ENCODE measurements at places on chromosomes 5 and 9.

DNA sequence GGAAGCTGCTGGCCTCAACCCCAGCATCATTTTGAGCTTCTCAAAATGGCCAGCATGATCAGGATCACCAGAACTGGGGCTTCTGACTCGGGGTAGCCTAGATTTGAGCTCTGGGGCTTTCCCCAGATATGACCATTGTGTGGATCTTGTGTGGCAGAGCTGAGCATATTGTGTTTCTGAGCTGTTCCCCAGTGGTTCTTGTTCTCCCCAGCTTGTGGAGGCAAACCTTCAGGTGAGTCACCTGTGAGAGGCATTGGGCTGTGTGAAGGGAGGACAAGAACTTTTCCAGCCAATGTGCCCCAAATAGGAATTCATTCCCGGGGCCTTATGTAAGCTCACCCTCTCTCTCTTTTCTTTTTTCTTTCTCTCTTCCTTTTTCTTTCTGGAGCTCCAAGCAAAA is 80.7 kb upstream of the PITX1 start:
- DNase-seq: no peak

DNA sequence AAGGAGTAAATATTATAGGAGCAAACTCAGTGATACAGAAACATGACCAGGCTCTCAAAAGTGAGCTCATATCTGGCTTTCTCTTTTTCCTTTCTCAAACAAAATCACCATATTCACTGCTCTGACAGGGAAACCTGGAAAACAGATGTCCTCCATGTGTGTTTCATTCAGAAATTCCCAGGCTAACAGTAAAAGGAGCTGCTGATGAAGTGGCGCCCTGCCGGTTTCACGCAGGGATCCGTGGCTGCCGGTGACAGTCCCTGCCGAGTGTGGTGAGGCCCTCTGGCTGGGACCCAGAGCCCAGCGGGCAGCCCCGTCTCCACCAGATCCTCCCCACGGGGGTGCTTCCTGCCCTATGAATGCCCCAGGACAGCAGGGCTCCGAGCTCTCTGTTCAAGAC is 208.1 kb downstream of the GNA14 start:
- no peak for DNase-seq

GRCh38 chr5:173954671-173955521 is 34.1 kb upstream of the C5orf47 start:
- no peak for DNase-seq

DNA sequence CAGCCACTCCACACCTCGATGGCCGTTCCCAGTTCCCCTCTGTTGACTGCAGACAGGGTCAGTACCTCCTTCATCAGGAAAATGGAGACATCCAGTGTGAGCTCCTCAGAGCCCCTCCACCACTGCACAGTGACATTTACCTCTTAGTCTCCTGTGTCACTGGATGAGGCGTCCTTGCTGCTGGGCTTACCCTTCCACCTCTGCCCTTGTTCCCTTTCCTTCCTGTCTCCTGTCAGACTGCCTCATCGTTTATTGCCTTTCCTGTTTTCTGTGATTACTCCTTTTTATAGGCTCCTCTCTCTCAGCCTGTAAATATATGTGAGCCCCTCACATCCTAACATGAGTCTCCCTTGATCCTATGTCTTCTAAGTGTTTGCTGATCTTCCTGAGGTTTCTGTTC is 23.2 kb upstream of the SPTAN1 start:
- DNase-seq: no peak

DNA sequence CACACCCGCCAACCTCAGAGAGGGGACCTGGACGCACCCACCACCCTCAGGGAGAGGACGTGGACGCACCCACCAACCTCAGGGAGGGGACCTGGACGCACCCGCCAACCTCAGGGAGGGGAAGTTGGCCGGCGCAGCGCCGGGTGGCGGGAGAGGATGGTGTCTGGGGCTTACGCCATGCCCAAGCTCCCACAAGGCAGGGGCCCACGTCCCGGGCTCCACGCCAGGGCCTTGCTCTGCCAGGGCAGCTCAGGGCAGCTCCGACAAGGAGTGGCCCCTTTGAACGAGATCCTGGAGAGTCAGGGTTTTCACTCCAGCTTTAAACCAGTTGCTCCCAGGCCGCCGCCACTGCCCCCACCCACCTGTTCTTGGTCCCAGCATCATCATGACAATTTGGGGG is 32.2 kb upstream of the SLC12A7 start:
- DNase-seq: no peak

DNA sequence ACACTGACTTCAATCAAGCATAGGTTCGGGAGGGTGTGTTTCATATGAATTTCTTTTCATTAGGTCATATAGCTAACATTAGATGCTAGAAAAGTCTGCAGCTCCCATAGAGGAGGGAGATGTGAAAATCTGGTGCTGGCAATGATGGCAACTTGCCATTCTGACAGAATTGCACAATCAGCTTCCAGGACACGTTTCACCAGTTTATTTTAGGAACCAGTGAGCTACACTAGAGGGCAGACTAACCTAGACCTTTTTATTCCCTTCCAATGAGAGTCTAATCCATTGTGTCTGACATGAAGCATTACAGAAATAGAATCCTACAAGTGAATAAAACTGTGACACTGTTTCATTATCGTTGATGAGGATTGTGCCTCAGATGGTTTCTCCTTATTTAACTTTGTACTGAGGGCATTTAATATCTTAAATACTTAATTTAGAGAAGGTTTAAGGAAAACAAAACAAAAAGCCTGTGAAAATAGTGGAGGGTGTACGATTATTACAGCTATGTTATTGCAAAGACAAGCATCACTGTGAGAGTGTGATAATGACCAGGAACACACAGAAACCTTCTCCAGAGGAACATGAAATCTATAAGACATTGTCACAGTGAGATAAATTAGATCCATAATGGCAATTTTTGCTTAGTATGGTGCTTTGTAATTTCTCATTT is 363.3 kb upstream of the RPS23 start:
- no peak for DNase-seq

DNA sequence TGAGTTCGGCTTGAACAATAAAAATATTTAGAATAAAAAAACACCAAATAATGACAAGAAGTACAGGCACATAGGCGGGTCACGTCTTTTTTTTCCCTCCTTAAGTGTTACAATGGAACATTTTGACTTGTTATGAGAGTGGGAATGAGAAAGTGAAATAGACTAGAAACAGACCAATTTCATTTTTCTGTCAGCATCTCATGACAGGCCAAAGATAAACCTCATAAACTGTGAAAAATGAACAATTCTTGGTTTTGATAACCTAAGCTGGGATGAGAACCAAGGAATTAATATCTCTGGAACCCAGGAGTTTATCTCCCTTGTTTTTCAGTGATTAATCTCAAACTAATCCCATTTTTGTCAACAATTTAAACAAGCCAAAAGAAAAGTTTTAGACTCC is 299.5 kb downstream of the SLIT3 start:
- no peak for DNase-seq

GRCh38 chr5:107466233-107466769 is 204.4 kb downstream of the EFNA5 start:
- DNase-seq: no peak

DNA sequence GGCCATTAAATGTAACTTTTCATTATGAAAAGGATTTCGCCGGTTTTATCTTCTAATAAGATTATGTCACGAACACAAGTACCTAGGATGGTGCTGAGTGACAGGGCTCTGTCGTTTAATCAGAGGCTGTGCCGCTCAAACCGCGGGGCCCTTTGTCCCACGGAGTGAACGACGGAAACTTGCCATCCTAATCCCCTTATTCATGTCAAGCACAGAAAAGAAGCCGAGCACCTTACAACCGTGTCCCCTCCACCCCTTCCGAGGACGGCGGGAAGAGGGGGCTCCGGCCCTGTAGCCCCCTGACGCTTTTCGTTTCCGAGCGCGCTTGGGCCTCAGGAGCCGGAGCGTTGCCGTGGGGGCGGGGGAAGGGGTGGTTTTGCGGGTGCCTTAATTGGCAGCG is 11.2 kb downstream of the LMX1B start:
- no peak for DNase-seq

GRCh38 chr9:94741866-94742265 is 15.4 kb downstream of the AOPEP start:
- no peak for DNase-seq

- no peak for DNase-seq
Measured at GRCh38 chr5:56123531-56124243, 109.4 kb downstream of the ANKRD55 start.

DNA sequence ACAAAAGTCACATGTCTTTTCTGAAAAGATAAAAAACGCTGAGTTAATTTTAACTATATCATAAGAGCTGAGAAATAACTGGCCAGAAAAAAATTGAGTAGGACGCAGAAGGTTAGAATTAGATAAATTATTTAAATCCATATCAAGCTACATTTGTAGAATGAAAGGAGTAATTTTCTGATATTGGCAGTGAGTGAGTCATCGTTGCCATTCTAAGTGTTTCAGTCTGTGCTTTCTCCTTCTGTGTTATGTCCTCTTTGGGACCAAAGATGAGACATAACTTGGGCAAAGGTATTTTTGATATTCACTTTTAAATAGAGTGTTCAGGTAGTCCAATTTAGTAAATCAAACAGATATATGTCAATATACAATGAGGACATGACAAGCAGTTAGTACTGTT is 34.4 kb upstream of the KCNN2 start:
- DNase-seq: no peak

DNA sequence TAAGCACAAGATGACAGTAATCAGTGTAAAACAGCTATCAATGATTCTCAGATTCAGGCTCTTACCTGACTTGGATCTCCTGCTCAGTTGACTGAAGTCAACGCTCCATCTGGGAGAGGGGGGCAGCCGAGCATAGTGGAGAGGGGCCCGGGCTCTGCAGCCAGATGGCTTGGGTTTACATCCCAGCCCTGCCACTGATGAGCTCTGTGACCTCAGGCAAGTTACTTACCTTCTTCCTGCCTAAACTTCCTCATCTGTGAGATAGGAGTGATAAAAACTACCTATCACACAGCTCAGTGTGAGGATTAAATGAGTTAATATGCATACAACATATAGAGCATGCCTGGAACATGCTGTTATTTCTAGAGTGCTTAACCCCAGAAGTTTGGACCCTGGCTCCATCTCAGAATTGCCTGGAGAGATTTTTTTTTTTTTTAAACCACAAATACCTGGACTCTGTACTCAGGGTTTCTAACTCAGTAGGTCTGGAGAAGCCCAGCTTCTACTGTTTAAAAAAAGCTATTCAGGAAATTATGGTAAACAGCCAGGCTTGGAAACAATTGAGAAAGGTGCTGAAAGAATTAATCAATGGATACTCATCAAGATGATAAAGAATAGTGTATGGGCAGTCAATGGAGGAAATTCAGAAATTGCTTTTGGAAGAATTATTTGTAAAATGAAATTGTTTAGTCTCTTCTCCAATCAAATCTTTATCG is 72.2 kb downstream of the ANKRD55 start:
- no peak for DNase-seq

GRCh38 chr9:115138151-115138550 is 20.2 kb upstream of the TNC start:
- no peak for DNase-seq

GRCh38 chr5:80763211-80763610 is 108.4 kb upstream of the DHFR start:
- no peak for DNase-seq

DNA sequence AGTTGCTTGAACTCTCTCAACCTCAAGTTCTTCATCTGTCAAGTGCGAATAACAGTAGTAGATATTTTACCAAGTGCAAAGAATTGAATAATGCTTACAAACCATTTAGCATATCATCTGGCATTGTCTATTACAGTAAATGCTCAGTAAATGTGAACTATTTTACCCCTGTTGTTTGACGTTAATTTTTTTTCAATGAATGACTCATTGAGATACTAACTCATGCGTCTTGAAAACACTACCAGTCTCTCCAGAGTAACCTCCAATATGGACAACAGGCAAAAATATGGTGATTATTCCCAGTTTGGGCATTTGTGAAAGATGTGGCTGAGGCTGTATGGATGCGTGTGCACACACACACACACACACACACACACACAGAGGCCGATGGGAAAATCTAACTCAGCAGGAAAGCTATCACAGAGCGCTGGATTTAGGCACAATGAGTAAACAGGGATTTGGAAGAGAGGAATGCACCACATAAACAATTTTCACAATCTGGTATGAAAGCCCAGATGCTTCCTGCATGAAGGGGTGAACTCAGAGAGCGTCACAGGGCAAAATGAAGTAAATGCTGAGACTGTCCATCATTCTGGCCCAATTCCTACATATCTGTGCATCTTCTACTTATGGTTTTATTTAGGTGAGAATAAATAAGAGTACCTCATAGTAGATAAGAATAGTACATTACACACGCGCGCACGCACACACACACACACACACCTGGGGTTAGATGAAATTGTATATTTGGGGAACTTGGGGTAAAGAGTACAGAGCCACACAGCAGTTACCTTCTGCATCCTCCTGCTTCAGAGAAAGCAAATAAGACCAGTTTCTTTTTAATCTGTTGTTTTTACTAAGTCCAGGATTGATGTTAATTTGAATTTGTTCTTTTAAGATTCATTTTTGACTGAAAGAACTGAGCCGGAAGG is 128.7 kb downstream of the PALM2AKAP2 start:
- DNase-seq: no peak

DNA sequence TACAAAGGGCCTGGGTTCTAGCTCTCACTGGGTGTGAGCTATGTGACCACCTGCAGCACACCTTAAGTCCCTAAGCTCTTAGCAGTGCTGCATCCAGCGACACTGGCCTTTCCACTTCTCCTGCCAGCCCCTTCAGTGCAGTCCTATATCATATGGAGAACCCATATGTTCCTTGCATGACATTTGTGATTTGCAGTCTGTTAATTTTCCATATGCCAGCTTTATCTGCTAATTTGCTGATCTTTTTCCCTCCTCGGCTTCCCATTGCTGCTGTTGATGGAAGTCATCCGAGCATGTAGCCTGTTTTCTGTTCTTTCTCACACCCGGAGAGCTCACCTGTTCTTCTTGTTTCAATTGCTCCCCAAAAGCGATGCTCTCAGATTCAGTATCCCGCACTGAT is 23.2 kb downstream of the PRDM6 start:
- DNase-seq: no peak

- DNase-seq: no peak
Measured at GRCh38 chr5:139855946-139856540, 60.4 kb downstream of the PSD2 start.

- no peak for DNase-seq
Measured at GRCh38 chr5:141001844-141002604, 35.7 kb downstream of the PCDHAC2 start.

- DNase-seq: no peak
Measured at GRCh38 chr5:37723162-37723961, 116.5 kb downstream of the GDNF start.

DNA sequence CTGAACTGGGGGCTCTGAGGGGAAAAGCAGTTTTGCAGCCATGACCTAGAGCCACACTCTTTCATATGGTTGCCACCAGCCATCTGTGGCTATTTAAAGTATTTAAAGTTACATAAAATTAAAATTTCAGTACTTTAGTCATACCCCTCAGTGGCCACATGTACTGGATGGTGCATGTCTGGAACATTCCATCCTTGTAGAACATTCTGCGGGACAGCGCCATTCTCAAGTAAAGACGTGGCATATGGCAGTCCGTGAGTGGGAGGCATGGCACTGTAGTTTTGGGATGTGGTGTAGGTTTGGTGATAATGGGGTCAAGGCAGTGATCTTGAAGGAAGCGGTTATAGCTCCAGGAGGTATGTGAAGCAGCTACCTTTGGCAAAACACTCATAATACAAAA is 61.4 kb upstream of the NFIL3 start:
- no peak for DNase-seq

Data from T follicular helper cell (primary cell).